ENCODE measurements at places on chromosomes 7 and 10.

DNA sequence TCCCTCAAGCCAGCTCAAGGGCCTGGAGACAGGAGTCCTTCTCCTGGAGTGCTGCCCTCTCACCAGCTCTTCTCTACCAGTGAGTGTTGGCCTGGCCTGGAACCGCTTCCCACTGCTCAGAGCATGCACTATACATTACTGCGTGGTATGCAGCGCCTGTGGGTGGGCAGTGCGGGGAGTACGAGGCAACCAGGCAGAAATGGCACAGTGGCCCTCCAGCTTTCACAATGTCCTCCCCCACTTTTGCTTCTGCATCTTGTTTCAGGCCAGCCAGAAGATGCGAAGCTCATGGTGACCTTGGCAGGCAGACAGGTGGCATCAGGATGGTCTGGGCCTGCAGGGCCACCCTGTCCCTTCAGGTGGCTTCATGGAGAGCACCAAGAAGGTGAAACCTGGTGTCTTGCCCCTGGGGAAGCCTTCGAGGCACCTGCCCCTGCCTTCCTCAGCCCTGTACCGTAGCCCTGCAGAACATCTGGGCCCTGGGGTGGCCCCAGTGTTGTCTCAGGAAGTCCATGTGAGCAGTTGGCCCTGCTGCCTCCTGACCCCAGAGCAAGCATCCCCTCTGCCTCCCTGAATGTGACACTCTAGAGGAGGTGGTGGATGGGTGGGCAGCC is 35.8 kb downstream of the RASGEF1A start:
- DNase-seq = no peak

GRCh38 chr7:44767912-44768627 is 19.4 kb downstream of the ZMIZ2 start:
- DNase-seq = no peak

DNA sequence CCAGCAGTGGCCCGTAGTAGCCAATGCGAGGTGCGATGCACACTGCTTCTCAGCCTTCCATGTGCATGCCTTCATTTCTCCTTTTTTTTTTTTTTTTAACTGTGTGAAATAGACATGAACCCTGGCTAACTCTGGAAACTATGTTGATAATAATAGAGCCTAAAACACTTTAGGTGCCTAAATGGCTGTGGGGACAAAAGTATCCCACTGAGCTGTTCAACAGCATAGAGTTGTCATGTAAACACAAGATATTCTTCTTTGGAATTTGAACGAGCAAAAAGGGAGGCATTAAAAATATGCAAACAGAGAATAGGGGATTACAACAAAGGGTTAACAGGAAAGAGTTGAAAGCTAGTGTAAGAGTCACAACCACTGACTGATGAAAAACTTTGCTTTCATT is 162.1 kb upstream of the NOBOX start:
- DNase-seq = no peak

DNA sequence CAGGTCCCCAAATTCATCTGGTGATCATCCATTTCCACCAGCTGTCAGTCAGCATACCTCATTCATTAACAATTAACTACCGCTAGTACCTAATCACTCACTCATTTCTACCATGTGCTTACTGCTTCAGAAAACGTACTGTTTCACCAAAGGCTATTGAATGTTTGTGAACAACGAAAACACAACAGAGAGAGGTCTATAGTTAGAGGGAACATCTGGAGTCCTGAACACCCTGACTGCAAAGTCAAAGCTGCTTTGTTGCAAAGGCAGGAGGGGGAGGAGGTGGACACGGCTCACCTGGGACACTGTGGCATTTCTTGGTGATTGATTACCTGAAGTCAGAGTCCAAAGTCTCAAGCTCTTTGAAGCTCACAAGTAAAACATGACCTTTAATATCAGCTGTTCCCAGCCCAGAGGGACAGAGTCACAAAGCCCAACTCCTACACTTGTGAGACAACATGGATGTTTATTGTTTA is 342.3 kb upstream of the ADARB2 start:
- no peak for DNase-seq
